ENCODE measurements at places on chromosomes 2 and 18. TPM values are rescaled to one million over a fixed set of nuclear protein-coding genes. Genes with fewer than 3 reads are reported as not detected.

Gene CFLAR
- 71.5 TPM for total RNA-seq

Gene MAP3K20
- 68.2 TPM for total RNA-seq

Gene FSIP2
- total RNA-seq, result 1.6 TPM

Gene VAPA
- total RNA-seq, result 436 TPM

Gene GAL3ST2
- total RNA-seq, result 0.25 TPM

Gene STPG4
- total RNA-seq, result not detected

Gene ZNF638
- 123 TPM for total RNA-seq

Gene CYBRD1
- 412 TPM for total RNA-seq

Gene SH3BP4
- total RNA-seq, result 49.7 TPM

Gene ASIC4
- not detected for total RNA-seq

Gene PAX8
- 1.5 TPM for total RNA-seq

Gene DCC
- 0.09 TPM for total RNA-seq

Data from fibroblast of the aortic adventitia (primary cell).